Calu3 (cell line): ENCODE measurements at places on chromosomes 16 and 17.
A peak's percentile ranks its signal among the peaks of the same experiment; 100 is the strongest.

DNA sequence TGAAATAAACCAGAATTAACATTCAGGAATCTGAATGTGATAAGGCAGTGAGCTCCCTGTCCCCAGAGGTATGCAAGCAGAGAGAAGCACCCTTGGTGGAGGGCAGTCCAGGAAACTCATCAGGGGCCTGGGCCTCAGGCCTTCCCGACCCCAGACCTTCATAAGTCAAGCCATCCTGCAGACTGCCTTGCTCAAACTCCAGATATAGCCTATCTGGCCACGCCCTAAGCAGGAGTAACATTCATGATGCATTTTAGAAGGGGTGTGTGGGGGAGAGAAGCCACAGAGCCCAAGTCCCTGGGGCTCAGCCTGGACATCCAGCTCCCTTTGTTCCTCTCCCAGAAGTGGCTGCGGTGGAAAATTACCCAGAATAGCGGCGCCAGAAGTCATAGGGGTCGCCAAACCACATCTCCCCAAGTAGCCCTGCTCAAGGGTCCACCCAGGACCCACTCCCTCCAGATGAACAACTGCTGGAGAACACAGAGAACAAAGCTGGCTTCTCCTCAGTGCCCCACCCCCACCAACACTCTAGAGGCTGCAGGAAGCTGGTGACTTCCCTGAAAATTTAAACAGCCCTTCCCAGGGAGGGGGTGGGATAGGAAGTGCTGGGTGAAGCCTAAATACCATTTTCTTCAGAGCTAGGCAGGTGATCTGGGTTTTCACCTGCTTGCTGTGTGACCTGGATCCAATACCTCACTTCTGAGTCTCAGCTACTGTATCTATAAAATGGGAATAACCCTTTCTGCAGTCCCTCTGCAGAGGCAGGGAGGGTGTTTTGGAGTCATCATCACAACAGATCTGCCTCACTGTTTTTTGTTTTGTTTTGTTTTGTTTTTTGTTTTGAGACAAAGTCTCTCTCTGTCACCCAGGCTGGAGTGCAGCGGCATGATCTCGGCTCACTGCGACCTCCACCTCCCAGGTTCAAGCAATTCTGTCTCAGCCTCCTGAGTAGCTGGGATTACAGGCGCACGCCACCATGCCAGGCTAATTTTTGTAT lies 1.5 kb upstream of the SREBF1 start:
- peak; percentile 62 for DNase-seq

DNA sequence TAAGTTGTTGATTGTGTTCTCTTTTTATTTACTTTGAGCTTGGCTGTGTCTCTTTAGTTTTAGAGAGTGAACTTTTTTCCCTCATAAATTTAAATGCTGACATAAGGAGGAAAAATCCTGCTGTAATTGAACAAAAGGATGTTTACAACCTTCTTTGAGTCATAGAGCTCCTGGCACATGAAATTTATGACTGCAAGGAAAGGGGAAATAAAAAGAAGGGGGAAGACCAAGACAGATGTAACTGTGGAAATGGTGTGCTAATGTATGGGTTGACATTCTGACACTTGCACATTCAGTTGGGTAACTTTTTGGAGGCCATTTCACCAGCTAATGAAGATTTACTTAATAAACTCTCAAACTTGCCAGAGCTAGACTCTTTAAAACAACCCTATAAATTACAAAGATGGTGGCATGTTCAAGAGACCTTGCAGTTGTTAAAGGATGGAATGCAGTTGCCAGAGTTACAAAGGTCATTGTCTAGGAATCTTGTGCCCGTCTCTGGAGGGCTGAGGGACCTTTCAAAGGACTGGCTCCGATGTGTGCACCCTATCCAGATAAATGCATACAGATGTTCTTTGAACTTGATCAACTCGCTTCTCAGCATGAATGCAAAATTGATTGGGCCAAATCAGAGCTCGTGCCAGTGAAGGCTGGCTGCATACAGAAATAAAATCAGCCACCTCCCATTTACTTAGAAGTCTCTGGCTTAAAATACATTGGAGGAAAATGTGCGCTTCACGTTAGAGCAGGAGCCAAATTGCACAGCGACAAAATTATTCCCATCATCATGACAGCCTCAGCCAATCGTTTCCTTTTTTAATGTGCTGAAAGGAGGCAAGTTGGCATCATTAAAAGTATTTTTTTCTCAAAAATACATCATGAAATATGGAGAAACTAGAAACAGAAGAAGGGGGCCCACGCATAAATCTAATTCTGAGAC lies 289.0 kb upstream of the XYLT1 start:
- no peak for DNase-seq

- no peak for DNase-seq
Measured at GRCh38 chr17:36939052-36939801, 2.0 kb downstream of the LHX1 start.

- no peak for DNase-seq
Measured at GRCh38 chr17:65131946-65132345, 5.2 kb upstream of the RGS9 start.

GRCh38 chr17:13646969-13647542 lies 45.3 kb upstream of the HS3ST3A1 start:
- no peak for DNase-seq

DNA sequence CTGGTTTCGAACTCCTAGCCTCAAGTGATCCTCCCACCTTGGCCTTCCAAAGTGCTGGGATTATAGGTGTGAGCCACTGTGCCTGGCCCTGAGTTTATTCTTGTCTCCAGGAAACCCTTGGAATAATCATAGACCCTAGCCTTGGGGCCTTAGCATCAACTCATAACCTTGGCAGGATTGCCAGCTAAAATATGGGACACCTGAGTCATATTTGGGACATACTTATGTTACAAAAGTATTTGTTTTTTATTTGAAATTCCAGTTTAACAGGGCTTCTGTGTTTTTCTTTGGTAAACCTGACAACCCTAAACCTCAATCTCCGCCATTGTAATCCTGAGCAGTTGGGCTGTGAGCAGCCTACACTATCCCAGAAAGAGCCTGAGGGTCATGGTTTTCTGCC lies 28.6 kb upstream of the TNS4 start:
- DNase-seq, result no peak

DNA sequence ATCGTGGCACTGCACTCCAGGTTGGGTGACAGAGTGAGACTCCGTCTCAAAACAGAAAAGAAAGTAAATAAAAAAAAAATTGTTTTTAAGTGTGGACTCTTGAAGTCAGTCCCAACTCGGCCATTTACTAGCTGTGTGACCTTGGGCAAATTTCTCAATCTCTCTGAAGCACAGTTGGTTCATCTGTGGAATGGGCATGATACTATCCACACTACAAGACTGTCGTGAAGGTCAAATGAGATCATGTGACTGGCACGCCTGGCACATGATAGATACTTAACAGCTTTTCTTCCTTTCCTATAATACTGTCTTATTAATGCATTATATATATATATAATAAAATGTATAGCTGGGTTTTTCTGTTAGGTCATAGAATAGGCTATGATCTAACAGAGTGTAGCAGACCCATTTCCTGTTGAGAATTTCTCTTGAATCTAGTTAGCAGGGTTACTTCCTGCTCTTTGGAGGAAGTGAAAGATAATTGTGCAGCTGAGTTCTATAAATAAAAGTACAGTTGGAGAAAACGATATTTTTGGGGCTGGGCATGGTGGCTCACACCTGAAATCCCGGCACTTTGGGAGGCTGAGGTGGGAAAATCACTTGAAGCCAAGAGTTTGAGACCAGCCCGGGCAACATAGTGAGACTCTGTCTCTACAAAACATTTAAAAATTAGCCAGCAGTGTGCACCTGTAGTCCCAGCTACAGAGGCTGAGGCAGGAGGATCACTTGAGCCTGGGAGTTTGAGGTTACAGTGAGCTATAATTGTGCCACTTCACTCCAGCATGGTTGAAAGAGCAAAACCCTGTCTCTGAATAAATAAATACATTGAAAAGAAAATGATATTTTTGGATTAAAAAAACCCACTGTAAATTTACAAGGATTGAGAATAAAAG lies 7.3 kb downstream of the MILR1 start:
- no peak for DNase-seq

DNA sequence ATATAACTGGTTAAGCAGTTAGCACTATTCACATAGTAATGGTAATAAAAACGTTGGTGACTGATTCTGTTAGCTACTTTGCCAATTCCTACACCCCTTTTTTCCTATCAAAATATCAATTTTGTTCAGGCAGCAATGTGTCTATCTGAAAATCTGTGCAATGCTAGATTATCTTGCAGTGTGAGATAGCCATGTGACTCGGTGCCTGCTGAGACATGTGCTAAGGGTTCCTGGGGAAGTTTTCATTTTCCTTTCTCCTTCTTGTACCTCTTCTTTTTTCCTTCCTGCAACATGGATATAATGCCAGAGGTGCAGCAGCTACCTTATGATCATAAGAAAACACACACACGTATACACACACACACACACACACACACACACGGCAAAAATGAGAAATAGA lies 100.5 kb upstream of the SHISA6 start:
- DNase-seq, result no peak

DNA sequence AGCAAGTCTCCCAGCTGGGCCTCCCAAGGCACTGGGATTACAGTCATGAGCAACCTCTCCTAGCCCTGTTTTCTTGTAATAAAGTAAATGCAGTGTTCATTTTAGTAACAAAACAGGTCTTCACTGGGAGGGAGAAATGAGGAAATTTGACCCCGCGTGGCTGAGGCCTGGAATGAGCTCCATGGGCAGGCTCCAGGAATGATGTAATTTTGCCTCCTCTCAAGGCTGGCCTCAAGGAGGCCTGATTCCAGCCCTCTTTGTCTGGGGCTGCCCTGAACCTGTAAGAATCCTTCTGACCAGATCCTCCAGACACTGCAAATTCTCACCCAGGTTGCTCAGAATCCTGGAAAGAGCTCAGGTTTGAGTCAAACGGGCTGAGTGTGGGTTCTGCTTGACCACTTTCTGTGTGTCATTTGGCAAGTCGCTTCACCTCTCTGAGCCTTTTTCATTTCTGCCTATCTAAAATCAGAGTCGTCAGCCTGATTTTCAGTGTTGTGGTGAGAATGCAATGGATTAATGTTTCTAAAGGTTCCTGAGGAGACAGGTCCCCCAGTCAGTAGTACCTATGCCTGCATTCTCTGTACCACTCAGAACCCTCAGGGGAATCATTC lies 57.1 kb downstream of the RAB11FIP4 start:
- peak; percentile 18 for DNase-seq

DNA sequence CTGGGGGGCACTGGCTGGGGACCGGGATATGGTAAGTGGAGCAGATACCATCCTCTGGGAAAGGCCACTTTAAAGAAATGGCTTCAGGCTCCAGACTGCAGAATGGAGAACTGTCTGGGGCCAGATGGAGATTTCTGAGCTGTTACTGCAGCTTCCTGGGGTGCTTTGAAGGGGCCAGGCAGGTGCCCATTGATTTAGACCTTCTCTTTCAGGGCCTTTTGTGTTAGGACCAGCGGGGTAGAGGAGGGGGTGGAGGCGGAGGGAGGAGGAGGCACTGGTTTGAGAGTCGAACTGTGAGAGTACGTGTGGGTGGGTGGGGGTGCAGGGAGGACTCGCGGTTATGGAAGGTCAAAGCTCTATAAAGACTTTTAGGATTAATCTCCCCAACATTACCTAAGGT lies 11.4 kb downstream of the NECAB2 start:
- DNase-seq, result no peak

DNA sequence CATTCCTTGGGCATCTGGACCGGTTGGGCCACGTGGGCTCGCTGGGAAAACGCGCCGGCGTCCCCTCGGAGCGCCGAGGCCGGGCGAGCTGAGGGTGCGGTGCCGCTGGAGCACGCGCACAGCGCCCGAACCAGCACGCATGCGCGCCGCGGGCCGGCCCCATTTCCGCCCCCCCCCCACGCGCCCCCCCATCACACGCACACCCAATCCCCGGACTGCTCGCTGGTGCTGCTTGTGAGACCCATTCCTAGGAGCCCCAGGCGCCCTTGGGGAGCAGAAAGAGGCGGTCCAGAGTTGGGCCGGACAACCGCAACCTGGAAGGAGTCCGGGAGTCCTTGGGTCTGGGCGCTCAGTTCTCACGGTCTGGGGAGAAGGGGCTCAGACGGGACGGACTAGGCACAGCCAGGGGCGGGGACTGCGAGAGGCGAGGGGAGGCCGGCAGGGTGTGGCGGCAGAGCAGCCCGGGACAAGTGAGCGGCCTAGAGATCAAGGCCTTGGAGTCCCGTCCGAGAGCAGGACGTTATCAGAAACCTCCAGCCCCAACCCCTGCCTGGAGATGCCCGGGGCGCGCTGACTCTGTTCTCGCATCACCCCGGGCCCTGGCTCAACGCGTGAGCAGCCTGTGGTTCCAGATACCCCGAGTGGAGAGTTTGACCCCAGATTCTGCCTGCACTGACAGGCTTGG lies 6.0 kb upstream of the CBX8 start:
- DNase-seq, result no peak

DNA sequence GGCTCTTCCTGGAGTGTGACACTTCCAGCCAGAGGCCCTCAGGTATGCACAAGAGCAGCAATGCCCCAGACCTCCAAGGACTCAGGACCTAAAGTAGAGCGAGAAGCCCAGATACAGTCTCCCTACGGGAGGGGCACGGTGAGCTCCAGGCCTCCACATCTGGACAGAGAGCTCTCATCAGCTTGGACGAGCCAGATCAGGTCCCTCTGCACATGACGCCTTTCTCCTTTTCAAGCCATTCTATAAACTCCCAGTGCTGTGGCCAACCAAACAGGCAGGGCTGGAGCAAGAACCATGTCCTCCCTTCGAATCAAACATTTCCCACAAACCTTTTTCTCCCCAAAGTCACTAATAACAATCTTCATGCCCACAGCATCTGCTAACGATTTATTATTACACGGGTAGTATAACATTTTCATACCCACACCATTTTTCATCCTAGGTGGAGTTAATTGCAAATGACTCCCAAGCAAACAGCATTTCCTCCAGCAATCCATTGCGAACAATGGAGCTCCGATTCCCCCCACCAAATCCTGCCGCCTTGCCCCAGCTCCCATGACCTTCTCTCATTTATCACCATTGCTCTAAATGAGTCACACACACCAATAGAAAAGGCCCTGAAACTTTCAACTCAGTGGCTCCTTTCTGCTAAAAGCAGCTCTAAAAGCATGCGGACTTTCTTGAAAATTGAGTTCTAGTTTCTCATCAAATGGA lies 24.2 kb upstream of the NLRP1 start:
- no peak for DNase-seq

DNA sequence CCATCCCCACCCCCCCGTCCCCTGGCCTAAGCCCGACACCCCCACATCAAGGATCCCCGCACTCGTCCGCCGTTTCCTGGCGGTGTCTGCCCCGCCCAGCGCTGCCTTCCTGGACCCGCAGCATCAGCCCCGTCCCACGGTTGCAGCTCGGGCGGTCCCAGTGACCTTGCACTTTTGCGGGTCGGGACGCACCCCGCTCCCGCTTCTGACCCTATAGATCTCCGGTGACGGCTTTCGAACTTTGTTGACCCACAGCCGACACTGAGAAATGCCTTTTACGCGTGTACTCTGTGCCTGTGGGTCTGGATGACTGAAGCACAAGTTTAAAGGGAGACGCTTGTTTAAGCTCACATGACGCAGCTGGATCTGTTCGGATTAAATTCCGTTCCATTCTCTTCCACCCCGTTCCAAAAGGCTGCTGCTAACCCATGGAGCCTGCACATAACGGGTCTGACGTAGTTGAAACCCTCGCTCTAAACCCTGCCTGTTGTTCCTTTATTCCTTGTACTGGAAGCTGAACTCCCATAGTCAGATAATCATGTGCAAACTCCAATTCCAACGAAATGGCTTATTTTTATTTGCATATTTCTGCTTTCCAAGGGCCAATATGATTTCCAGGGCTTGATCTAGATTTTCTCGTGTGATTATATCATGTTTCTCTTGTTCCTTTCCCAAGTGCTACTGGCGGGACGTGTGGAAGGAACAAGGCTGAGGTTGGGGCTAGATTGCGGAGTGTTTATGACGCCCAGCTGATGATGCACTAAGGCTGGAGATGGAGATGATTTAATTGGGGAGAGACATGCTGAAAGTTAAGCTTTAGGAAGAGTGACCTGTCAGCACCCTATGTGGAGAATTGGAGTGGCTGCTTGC lies 834 bp downstream of the FLYWCH1 start:
- peak; percentile 21 for DNase-seq

GRCh38 chr17:81915331-81915730 lies 2.6 kb downstream of the SIRT7 start:
- DNase-seq, result no peak
